ENCODE measurements at places on chromosomes 5 and 9.

GRCh38 chr9:83665580-83666200, 42.1 kb downstream of the UBQLN1 start:
- DNase-seq: no peak

DNA sequence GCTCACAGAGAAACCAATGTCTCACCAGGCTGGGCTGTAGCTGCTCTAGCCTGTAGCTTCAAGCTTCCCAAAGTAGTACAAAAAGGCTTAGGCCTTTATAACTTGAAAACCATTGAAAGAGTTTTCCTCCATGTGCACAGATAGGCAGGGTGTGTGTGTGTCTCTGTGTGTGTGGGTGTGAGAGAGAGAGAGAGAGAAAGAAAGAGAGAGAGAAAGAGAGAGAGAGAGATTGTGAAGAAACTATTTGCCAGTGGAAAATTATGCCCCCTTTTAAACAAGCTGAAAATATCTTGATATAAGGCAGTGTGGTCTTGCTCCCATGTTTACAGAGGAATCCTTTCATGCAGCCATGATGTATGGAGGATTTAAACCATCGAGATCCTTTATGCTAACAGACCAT, 17.9 kb upstream of the GDNF start:
- no peak for DNase-seq

DNA sequence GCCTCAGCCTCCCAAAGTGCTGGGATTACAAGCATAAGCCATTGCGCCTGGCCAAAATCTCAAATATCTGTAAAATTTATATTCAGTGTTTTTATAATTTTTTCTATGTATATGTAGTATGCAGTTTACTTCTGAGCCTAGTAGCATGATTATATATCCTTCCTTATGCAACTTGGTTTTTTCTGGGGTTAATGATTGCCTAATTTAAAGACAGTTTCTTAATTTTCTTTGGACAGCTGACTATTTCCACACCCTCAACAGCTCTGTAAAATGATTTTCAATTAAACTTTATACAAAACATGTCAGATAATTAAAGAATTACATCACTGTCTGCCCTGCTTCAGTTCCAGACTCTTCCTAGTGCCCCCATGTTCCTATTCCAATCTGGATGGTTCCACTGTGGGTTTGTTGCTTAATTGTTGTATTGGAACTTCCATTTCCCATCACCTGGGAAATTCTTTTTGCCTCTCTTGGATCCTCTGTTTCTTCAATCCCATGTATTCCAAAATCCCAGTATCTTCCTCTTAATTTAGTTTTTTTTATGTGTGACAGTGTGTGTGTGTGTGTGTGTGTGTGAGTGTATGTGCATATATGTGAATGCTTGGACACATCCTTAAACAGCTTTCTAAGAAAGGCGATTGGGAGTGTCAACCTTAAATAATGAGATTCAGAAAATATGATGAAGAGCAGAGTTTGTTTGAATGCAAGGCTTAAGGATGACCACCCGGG, 53.2 kb downstream of the C5orf22 start:
- no peak for DNase-seq

DNA sequence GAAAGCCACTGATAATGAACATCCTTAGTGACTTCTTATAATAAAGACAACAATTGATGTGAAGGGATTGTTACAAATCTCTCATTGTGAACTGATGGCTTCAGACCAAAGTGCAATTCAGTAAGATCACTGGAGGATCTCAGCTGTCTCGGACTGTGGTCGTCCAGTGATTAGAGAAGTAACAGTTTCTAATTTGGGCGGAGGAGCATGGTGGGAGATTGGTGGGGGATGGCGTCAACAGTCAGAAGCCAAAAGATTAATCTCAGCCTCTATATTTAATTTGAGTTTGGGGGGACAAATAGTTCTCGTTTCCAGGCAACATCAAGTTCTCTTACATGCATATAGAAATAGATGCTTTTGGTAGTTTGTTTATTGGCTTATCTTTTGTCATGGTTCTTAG, 11.4 kb downstream of the GZMK start:
- no peak for DNase-seq

DNA sequence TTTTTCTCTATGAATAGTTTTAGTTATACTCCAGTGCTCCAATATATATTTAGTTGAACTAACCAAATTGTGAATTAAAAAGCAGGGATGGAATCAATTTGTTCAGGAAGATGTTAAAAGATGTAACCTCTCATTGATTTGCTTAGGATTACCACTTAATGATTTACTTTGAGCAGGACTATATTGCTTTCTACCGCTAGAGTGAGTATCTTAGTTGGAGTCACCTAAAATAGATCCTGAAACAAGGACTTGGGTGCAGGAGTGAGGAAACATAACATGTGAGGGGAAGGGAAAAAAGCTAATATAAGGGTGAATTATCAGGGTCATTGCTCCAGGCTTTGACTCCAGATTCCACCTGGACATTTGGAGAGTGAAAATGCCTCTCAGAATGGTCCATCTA, 2277.4 kb upstream of the C9orf72 start:
- DNase-seq: no peak

DNA sequence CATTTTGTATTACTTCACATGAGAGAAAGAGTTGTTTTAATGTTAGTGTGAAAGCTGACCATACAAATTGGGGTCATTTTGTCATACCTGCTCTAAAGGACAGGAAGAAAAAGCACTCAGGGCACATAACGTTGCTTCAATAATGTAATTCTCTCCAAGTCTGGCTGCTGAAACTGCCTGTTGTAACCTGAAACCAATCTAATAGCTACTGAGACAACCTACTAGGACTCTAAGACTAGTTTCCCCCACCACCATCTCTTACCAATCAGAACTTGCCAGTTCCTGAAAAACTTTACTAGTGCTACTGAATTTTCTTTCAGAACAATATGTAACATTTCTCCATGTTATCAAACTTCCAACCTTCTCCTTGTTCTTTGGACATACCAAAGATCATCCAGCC, 374.7 kb downstream of the PTPRD start:
- DNase-seq: no peak

DNA sequence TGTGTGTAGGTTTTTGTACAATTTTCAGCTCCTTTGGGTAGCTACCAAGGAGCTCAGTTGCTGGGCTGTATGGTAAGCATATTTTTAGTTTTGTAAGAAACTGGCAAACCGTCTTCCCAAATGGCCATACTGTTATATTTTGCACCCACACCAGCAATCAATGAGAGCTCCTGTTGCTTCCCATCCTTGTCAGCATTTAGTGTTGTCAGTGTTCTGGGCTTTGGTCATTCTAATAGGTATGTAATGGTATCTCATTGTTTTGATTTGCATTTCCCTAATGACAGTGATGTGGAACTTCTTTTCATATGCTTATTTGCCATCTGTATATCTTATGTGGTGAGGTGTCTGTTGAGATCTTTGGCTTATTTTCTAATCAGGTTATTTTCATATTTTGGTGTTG, 320.1 kb downstream of the MLLT3 start:
- DNase-seq: no peak

DNA sequence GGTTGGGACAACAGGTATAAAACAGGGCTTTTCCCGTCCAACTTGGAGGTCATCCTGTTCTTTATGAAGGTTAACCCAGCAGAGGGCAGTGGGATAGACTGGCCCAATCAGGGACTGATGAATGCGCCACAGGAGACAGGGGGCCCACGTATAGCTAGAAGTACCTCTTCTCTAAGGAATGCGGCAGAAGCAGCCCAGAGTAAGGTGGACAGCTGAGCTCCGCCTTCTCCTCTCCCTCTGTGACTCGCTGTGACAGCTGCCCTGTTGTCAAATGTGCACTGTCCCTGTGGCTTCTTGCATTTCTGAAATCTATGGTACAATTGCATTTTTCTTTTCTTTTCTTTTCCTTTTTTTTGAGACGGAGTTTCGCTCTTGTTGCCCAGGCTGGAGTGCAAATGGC, 306.6 kb downstream of the FBXL7 start:
- no peak for DNase-seq

DNA sequence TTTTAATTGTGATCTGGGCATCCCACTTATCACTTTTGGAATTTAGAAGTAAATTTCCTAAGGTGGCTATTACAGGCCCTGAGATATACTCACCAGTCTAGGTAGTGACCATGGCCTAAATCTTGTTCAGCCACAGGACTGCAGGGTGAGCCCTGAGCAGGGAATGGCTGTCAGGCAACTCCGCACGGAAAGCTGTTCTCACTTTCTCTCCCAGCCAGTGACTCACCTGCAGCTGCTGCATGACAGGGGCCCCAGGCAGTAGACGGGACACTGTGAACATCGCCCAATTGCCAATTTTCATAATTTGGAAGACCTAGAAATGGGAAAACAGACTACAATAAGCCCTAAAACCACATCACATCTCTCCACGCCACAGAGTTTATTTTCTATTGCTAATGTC, 69.6 kb upstream of the TAF1L start:
- no peak for DNase-seq

DNA sequence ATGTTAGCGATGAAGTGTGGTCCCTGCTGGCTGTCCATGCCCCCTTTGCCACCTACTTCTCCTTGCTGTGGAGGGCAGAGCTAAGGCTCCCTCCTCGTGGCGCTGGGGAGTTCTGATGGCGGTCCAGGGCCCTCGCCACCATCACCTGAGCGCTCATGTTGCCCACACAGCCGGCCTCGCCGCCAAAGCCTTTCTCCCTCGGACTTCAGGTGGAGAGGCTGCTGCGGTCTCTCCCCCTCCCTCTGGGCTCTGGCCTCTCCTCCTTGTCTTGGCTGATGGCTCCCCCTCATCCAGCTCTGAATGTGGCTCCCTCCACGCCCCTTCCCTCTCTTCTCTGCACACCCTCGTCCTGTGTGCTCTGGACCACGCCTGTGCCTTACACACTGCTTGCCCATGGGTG, 14.5 kb upstream of the LPCAT1 start:
- DNase-seq: no peak

DNA sequence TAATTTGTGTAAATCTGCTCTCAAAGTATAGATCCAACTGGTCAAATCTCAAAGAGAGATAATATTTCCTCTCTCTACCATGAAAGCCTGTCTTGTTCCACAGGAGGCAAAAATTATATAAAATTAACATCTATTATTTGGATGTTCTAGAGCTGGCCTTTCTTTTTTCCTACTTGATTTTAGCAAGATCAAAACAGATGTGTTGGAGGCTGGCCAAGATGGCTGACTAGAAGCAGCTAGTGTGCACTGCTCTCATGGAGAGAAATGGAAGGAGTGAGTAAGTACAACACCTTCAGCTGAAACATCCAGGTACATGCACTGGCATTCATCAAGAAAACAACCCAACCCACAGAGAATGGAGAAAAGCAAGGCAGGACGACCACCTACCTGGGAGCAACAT, 298.6 kb upstream of the SLC24A2 start:
- DNase-seq: no peak

DNA sequence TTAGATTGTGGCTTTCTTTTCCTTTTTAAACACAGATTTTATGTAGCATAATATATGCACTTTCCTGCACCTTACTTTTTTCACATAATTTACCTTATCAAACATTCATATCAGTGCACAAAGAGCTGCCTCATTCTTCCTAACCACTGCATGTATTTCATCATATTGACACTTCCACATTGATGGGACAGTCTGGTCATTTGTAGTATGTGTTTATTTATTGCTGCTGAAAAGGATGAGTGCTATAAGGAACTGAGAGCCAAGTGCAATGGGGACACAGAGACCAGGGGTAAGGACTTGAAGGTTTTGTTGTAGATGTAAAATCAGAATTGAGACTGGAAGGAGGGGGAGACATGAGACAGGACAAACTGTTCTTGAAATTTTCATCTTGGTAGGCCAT, 193.8 kb downstream of the SMARCA2 start:
- no peak for DNase-seq

DNA sequence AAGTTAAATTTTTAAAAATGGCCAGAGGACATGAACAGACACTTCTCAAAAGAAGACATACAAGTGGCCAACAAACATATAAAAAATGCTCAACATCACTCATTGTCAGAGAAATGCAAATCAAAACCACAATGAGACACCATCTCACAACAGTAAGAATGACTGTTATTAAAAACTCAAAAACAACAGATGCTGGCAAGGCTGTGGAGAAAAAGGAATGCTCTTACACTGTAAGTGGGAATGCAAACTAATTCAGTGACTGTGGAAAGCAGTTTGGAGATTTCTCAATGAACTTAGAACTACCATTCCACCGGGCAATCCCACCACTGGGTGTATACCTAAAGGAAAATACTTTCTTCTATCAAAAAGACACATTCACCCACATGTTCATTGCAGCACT, 168.5 kb upstream of the PIK3R1 start:
- peak; percentile 7 for DNase-seq

Data from AG04450 (cell line).